Putamen (tissue), 1 donor: ENCODE measurements at places on chromosomes 3 and 15.

GRCh38 chr3:124666067-124666466 lies 64.2 kb upstream of the UMPS start:
- no peak for DNase-seq

DNA sequence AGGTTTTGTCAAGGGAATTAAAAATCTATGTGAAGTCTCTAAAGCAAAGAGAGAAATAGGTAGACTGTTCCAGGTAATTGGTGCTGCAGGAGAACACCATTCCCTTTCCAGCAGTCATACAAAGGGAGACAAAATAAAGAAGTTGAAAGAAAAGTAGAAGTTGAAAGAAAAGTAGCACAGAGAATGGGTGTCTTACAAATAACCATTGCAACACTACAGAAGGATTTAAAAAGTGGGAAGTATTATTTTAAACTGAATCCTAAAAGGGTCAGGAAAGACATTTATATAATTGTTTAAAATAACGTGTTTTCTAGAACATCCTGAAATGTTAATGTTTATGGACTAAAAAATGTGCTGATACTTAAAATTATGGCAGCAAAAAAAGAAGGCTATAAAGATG lies 223.8 kb downstream of the RSRC1 start:
- DNase-seq: no peak

DNA sequence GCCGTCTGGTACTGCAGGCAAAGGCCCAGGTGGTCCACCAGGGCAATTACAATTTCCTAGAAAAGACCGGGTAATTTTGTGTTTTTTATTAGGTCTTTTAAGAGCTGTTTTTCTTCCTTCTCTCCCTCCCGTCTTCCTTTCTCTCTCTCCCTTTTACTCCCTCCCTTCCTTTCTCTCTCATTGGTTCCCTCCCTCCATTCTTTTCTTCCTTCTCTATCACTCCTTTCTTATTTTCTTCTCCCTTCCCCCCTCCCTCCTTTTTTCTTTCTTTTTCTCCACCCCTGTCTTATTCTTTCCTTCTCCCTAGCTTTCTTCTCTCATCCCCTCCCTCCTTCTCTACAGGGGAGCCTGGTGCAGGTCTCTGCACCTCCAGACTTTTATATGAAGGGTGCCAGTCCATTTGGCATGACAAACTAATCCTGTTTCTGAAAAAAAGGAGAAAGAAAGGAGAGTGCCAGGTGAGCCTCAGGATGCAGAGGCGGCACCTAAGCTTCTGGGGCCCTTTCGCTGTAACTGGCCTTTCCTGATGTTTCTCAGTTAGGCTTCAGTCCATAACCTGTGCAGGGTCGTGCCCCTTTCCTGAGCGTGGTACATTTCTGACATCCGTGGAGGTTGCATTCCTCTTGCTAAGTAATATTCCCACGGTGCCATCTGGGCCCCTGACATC lies 9.1 kb upstream of the ONECUT1 start:
- no peak for DNase-seq

GRCh38 chr3:78116874-78117273 lies 1077.0 kb downstream of the ROBO2 start:
- DNase-seq: no peak

DNA sequence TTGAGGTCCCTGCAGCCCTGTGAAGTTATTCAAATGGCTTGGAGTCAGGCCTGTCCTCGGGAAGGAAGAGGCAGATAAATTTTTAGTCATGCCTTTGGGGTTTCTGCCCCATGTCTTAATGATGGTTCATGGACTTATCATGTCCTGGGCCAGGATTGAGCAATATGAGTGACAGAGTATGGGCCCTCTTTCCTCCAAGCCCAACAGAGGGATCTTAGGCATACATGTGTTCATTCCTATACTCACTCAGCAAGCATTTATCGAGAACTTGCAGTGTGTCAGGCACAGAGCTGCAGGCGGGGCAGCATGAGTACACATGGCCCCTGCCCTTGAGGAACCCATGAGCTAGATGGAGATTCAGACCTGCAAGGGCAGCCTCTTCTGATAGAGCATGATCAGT lies 6.2 kb downstream of the ESYT3 start:
- no peak for DNase-seq

- peak; percentile 9 for DNase-seq
These were observed 47.8 kb upstream of the ADGRG7 start for GRCh38 chr3:100561459-100562158.

- DNase-seq: no peak
These were observed 67.2 kb upstream of the TP63 start for GRCh38 chr3:189563853-189564563.

- DNase-seq: no peak
These were observed 35.4 kb upstream of the CORO2B start for GRCh38 chr15:68543165-68544008.

- no peak for DNase-seq
These were observed 194.1 kb upstream of the ARHGEF26 start for GRCh38 chr3:153927107-153927506.

- peak; percentile 90 for DNase-seq
These were observed 8.1 kb downstream of the FAM131A start for GRCh38 chr3:184345317-184346144.

DNA sequence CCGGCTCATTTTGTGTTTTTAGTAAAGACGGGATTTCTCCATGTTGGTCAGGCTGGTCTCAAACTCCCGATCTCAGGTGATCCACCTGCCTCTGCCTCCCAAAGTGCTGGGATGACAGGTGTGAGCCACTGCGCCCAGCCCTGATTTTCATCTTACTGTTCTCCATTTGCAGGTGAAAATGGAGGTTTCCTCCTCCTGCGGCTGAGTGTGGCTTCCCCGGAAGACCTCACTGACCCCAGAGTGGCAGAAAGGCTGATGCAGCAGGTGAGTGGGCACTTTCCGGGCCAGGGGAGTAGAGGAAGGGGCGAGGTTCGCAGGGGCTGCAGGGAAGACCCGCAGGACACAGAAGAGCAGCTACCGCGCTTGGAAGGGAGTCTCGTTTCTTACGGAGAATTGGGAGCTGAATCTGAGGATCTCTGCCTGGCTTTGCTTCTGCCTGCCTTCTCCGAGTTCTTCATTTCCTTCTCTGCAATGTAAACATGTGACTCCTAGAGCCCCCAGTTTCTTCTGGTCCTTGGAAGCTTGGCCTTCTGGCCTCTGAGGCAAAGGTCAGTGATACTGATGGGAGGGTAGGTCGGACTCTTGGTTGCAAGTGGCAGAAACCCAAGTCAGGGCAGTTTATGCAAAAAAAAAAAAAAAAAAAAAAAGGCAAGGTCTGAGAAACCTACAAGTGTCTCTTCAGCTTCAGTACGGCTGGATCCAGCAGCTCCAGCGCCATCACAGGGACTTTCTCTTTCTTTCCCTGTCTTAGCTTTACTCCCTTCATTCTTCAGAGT lies 8.9 kb downstream of the MUC20 start:
- DNase-seq: no peak

GRCh38 chr3:174094669-174095068 lies 697.1 kb downstream of the NLGN1 start:
- DNase-seq: no peak

GRCh38 chr15:74844319-74845207 lies 1.6 kb upstream of the ULK3 start:
- DNase-seq: no peak

- DNase-seq: no peak
These were observed 702.2 kb downstream of the MECOM start for GRCh38 chr3:168961271-168961670.

DNA sequence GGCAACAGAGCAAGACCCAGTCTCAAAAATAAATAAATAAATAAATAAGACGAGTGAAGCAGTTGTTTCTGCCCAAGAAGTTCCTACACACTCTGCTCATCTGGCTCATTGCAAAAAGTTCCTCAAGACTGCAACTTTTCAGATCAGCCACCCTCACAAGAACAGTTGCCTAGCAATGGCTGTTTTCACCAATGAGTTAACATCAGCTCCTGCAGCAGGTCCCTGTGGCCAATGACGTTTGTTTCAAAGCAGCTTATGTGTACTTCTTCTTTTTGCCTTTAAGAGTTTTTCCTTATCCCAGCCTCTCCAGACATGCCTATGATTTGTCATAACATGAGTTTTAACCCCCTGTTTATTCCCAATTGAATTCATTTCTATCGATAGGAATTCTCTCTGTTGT lies 118.4 kb upstream of the SPRED1 start:
- no peak for DNase-seq

DNA sequence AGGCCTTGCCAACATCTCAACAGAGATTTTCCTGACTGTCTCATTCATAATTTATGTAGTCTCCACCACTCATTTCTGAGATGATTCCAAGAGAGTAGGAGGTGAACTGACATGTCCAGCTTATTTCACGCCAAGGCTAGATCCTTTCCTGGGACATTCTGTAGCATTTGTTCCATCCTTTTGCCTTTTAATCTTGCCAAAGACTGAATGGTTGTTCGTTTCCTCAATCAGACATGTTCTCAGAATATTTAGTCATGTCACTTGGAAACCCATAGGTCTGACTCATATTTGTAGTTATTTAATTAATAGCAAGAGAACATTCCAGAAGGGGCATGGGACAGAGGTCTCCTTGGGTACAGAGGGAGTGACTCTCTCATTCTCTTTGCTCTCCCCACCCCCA lies 80.9 kb downstream of the DHX36 start:
- DNase-seq: no peak

DNA sequence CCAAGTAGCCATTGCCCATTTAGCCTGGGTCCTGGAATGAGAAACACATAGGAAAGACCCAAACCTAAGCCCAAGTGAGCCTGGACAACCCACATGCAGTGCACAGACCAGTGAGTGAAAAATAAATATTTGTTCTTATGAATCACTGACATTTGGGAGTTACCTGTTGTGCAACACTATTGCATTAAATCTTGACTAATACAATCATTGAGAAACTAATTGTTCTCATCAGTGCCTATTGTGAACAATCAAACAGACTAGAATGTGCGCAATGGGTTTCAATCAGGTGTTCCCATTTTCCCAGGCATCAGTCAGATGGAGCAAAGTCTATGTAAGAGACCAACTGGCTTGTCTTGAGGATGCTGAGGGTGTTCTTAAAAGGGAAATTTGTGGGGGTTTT lies 54.7 kb upstream of the CNOT10 start:
- no peak for DNase-seq

DNA sequence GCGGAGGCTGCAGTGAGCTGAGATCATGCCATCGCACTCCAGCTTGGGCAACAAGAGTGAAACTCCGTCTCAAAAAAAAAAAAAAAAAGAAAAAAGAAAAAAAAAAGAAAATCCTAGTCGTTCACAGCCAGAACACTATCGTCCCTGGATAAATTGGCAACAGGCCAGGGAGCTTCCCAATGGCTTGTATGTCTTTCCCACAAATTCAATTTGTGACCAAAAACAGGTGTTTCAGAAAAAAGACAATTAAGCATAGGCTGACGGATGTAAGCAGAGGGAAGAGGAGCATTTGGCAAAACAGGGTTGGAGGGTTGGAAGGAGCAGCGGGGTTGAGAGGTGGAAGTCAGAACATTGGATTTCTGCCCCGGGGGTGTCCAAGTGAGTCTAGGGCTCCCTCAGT lies 8.5 kb downstream of the EPB42 start:
- DNase-seq: no peak

GRCh38 chr3:57100046-57100695 lies 39.7 kb downstream of the SPATA12 start:
- DNase-seq: peak; percentile 75

DNA sequence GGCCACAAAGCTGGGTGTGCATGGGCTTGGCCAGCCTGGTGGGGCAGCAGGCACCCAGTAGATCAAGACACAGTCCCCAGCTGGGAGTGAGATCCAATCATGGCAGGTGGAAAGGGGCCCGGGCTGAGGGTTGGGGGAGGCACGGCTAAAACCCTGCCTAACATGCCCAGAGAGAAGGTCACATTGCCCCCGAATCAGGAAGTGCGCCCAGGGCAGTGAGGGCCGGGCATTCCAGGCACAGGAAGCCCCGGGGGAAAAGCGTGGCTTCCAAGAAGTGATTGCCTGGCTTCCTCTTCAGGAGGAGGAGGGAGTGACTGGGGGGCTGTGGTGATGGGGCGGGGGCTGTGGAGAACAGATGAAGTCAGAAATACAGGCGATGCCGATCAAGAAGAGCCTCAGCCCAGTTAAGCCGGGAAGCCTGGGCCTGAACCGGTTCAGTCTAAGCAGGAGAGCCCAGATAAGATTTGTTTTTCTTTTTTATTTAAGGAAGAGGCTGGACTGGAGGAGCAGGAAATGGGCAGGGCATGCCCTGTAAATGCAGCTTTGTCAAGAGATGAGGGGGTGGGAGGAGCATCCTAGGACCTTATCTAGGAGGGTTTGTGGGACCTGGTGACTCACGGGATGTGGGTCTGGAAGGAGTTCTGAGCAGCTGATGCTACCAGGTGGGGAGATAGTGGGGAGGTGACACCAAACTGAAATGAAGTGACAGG lies 83.9 kb downstream of the CHSY1 start:
- no peak for DNase-seq

DNA sequence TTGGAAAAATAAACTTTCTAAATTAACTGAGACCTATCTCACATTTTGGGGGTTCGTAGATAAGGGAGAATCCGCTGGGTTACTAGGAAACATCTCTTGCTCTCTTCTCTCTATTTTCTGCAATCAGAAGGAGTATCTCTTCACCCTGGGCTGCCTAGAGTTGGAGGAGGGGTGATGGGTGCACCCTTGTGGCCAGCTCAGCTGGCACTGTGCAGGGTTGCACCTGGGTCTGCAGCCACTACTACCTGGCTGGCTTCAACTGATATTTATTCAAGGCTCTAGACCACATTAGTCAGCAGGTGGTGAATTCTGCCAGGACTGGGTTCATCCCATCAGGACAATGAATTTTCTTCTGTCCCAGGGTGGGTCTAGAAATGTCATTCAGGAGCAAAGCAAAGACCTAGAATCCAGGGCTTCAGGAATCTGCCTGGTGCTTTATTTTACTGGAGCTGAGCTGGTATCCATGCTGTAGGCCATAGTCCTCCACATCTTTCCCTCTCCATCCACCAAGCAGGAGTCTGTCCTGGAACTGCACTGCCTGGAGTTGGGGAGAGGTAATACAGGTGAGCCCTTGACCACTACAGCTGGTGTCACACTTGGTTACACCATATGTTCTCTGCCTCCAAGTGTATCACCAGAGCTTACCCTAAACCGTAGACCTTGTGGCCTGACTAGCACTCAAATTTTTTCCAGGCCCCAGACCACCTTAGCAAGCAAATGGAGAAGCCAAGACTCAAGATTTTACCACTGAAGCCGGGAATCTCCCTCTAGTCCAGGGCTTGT lies 14.0 kb downstream of the OR5K4 start:
- DNase-seq: no peak

DNA sequence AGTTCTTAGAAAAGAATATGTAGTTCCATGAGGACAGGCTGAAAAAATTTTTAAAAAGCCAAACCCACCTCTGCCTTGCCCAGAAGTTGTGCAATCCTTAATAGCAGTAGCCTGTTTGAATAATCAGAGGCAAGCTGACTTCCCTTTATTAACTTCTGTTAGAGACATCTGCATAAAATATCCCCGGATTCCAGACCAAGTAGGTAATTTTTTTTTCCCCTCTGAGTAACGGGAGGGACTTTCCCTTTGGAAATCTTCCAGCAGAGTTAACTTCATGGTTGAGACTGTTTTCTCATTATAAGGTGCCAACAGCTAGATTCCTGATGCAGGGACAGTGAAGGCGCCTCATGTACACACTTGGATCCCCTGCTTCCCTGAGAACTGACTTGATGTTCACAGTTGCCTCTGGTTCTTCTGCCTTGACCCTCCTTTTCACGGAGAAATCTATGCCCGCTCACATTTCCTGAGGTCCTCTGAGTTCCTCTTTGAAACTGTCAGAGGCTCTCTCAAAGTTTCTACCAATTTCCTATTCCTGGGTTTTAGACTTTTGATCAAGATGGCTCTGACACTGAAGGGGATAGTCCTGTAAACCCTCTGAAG lies 227.6 kb upstream of the BHLHE40 start:
- DNase-seq: no peak
